ENCODE measurements at places on chromosomes 16 and 17.

DNA sequence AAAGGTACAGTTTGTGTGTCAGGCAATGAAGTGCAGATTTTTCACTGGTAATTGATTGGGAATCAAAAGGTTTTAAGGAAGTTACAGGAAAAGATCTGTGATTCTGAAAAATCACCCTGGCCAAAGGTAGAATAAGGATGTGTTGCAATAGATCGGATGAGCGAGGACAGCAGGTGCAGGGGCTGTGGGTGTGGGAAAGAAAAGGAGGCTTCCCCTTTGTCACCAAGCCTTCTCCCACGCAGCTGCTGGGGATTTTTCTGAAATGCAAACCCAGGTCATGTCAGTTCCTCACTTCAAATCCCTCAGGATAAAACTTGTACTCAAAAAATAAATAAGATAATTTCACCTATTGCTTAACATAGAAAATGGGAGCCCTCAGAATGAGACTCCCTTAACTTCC, 47.9 kb upstream of the ARHGAP17 start:
- DNase-seq: no peak

DNA sequence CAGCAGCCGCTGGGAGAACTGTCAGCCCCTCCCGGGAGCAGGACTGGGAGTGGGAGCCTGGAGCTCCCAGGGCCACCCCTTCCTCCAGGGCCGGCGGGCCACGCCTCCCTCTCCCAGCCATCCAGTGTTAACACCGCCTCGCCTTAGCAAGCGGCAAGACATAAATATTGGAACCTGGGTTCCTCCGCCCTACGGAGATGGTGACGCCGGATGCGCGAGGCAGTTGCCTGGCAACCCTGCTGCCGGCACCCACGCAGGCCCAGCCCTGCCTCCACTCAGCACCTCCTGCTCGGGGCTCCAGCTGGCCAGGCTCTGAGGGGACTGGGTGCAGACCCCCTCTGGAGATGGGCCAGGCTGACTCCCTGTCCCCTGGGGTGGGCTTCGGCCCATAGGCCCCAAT, 27.4 kb upstream of the CACNA1H start:
- no peak for DNase-seq

GRCh38 chr17:82548681-82549303, 29.3 kb downstream of the FOXK2 start:
- no peak for DNase-seq

DNA sequence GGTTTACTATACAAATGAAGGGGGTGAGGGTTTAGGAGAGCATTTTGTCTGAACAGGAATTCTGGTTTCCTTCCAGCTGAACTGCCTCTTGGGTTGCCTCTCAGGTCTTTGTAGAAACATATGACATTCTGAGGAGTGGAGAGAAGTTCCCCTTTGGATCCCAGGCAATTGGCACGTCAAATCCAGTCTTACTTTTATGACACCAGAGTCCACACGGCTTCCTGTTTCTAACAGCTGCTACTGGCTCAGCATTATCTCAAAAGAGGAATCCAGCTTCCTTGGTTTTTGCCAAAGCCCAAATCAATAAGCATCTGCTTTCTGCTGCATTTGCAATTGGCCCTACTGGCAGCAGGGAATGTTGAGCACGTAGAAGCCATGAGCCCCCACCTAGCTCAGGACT, 97.6 kb upstream of the FAM20A start:
- no peak for DNase-seq

DNA sequence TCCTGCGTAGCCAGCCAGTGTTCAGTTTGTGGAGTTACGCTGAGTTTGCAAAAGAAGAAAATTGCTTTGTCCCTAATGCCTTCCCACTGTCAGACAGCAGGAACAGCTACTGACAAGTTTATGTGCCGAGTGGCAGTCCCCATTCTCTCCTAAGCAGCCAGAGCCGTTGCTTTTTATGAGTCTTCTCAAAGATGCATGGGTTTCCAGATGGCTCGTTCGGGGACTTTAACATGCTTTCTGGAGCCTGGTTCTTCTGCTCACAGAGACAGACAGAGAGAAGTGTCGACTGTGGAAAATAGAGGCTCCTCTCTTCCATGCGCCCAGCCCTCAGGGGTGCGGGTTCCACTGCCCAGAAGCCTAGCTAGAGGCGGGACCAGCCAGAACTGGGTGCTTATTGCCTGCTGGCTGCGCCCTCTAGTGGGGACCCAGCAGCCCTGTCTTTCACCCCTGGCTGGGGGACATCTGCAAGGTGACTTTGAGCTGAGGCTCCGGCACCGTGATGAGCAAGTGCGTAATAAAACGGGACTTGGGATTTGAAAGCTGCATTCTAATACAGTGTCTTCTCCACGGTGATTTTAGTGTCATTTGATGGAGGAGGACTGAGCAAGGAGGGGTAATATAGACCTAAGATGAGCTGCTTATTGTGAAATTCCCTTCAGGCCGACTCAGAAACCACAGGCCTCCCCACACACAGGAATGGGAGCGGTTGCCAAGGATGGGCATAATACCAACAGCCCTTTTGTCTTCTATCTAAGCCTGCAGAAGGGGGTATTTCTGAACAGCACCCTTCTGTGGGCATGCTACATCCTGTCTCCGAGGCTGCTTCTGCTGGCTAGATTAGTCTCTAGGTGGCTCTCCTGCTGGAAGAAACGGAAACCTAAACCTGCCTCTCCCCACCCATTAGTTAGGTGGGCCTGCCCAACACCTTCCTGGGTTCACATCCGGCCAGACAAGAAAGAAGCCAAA, 73.1 kb downstream of the CCDC182 start:
- peak; percentile 91 for DNase-seq
